Umbilical cord (tissue), 2 donors: ENCODE measurements at places on chromosomes 2 and 18. TPM values are rescaled to one million over a fixed set of nuclear protein-coding genes. Genes with fewer than 3 reads are reported as not detected.
A peak's percentile ranks its signal among the peaks of the same experiment; 100 is the strongest.

DNA sequence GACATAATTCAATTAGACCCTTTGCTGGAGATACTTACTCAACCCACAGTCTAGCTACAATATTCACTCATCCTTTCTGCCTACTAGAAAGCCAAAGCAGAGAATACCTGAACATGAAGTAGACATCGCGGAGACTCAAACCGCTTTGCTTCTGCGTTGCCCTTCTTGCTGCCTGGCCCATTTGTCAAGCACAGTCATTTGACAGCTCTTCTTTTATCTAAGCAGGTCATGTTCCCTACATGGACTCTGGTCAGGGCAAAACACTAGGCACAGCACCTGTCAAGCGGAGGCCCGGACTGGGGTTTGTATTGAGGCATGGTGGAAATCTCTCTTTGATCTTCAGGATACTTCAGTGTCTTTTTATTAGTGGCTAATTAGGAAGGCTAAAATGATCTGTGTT is 89.7 kb downstream of the FARSB start:
- no peak for DNase-seq

SLC19A3 gene
- 6.7 TPM for total RNA-seq

- DNase-seq, result no peak
Observed at GRCh38 chr2:183267148-183267827, 143.0 kb downstream of the NUP35 start.

- peak; percentile 59 for DNase-seq
Observed at GRCh38 chr2:241379481-241380480, 23.7 kb downstream of the FARP2 start.

DNA sequence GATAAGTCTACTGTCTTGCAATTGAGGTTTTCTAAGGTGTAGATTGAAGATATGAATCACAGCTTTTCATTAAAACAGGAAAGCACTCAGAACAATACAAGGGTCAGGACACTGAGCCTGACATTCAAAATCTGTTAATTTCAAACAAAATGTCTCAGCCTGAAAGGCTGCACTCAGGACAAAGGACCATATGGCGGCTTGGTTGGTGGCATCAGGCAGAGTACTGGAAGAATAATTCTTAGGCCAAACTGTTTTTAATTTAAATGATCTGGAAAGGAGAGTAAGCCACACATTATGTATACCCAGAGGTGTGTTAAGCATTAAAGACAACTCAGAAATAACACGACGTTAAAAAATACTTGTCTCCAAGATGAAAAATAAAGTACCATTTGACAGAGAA is 85.9 kb downstream of the SKA1 start:
- no peak for DNase-seq

DNA sequence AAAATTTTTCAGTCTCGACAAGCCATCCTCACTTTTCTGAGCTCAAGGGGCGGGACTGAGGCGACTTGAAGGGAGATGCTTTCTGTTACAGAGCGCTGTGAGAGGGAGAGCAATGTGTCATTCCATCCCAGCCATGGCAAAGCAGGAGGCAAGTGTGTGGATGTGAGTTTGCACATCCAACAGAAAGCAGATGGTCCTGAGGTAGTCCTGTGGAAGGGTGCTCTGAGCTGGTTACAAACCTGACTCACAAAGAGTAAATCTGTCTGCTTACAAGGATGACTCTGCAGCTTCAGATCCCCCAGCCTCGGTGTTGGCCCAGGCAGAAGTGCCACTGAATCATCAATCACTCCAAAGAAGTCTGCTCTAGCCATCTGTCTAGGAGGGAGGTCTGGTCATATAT is 482.0 kb upstream of the DCC start:
- DNase-seq, result no peak

DNA sequence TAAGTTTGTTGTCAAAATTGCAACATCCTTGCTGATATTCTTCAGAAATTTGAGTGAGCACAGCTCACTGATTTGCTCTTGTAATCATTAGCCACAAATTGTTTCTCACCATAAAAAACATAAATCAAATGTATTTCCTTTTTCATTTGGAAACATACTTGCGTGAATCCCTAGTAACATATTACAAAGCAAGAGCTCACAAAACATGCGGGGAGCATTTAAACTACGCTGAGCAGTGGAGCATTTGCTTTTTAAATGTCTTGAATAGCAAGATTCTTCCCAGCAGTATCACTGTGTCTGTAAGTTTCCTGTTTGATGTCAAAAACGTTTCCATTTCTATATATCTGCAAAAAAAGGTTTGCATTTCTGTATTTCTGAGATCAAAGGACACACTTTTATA is 788.3 kb upstream of the SALL3 start:
- DNase-seq, result no peak

GRCh38 chr2:63408530-63408929 is 179.7 kb downstream of the WDPCP start:
- DNase-seq, result no peak

DNA sequence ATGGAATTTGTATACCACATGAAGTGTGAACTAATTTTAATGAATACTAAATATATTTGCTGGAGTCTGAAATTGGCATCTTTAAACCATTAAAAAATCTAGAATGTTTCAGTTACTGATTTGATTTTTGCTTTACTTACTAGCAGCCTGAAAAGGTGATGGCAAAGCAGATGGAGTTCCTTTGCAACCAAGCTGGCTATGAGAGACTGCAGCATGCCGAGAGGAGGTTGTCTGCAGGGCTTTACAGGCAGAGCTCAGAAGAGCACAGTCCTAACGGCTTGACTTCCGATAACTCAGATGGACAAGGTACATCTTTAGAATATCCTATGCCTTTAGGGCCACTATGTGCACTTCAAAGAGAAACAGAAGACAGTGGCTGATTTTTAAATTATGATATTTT is 36.5 kb downstream of the NAB1 start:
- no peak for DNase-seq

GRCh38 chr2:182593394-182593975 is 122.6 kb upstream of the DNAJC10 start:
- DNase-seq, result peak; percentile 83

- DNase-seq, result no peak
Observed at GRCh38 chr2:38244301-38244700, 132.8 kb downstream of the ATL2 start.

- no peak for DNase-seq
Observed at GRCh38 chr2:53289309-53290006, 478.1 kb upstream of the CHAC2 start.

- DNase-seq, result no peak
Observed at GRCh38 chr18:47587587-47587986, 336.1 kb upstream of the SKOR2 start.
